ENCODE measurements at places on chromosomes 5 and 9.
A peak's percentile ranks its signal among the peaks of the same experiment; 100 is the strongest.

DNA sequence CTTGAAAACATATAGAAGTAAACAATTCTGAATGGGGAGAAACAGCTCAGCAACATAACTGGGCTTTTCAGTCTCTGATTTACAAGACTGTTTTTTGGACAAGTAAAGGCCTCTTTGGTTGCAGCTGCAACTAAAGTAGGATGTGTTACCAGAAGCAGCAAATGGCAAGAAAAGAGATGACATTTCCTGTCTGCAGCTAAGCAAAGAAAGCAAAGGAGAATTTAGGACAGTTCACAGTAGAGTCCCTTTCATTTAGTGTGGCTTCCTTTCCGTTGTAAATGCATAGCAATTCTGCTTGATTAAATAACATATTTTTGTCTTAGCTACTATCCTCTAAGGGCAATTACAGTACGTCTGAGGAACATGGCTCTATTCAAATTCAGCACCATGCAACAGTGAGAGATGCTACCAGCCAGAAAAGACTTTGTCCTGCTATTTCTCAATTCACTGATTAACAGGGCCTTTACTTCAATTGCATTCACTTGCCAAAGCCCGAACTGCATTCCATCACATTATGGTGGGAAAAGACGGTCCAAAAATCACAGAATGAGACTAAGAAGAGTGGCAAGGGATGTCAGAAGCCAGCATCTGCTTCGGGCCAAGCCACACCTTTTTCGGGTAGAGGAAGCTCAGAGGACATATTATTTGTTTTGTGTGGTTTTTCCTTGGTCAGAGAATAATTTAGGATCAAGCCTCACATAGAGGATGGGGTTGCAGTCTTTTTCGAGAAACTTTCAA lies 107.7 kb downstream of the SEMA6A start:
- no peak for DNase-seq

DNA sequence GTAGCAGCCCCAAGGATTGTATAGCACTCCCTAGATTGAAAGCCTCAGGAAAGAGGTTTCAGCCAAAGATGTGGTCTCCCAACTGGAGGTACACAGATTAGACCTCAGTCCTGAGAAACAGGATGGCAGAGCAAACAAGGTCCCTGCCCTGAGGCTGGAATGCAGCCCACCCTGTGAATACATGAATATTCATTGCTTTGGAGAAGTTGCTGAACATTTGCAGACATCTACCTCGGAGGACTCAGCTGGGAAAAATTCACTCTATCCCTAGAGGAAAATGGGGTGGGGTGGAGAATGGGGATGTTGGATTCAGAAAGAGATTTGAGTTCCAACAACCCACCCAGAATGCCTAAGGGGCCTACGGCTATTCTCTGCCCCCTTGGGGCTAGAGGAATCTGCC lies 129.4 kb downstream of the SLIT3 start:
- no peak for DNase-seq

DNA sequence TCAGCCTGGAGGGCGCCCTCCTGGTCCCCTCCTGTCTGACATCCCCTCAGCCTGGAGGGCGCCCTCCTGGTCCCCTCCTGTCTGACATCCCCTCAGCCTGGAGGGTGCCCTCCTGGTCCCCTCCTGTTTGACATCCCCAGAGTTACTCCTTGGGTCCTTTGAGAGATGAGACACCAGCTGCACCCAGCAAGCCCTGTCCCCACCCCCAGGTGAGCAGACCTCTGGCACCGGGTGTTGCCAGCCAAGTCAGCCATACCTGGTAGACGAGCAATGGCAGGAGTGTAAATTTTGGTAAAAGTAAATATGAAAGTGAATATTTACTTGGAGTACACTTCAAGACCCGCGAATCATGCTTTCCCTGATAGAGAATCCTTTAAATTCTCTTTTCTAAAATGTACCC lies 25.4 kb downstream of the EXOC3 start:
- no peak for DNase-seq

DNA sequence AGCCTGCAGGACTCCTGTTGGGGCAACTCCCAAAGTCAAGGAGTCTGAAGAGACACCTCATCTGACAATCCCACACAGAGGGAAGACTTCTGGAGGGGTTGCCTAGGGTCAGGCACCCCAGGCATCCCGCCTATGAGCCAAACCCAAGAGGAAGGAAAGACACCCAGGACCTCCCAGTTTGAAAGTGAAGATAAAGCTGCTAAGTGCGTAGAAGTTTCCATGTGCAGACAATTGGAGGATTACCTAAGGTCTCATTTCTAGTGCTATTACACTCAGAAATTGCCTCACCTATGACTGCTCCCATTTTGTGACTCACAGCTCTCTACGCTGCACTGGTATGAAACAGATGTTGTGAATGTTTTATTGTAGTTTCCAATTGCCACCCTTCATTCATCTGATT lies 322.9 kb downstream of the SLIT3 start:
- DNase-seq = no peak

DNA sequence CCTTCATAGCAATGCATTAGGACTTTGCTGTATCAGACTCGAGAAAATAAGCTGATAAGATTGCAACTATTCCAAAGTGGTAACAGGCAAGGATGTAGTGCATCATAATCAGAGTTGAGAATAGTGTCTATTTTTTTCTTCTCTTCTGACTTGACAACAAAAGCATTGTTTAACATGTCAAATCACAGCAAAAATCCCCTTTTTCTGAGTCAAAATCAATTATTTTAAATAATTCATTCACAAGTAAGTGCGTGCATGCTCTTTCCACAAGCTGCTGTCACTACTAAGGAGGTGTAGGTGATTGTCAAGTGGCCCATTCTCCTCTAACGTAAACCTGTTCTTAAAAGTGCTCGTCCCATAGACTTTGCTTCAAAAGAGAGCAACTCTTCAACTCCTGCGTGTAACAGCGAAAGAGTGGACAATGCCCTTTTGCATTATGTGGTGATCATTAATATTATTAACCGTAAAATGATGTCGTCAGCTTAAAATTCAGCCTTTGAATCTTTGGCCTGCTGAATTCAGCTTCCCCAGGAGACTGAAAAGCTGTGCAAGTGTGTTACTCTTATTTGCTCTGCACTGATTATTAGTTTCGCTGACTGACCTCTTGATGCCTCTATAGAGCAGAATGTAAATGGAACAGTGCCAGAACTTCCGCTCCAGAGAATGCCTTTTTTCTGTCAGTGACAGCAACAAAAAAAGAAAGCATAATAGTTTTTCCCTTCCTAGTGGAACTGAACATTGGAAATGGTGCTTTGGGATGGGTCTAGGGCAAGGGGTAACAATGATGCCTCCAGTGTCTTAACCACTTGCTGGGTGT lies 680.8 kb upstream of the SEMA6A start:
- DNase-seq = no peak

DNA sequence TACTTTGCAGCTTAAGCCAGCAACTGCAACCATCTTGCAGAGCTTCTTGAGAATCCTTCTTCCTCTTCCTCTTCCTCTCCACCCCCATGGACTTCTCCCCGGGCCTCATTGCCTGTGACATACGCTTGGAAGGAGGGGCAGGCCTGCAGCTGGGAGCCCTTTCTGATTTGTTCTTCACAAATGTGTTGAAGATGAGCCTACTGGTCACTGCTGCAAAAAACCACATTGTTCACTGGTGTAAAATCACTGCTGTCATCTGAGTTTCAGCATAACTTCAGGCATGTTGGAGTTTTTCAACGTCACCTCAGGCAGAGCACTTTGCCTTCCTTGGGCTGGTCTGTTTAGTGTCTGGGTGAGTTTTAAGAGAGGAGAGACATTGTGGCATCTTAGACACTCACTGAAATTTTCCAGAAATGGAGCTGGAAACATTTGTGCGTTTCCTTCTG lies 7.9 kb downstream of the TJP2 start:
- DNase-seq = no peak

DNA sequence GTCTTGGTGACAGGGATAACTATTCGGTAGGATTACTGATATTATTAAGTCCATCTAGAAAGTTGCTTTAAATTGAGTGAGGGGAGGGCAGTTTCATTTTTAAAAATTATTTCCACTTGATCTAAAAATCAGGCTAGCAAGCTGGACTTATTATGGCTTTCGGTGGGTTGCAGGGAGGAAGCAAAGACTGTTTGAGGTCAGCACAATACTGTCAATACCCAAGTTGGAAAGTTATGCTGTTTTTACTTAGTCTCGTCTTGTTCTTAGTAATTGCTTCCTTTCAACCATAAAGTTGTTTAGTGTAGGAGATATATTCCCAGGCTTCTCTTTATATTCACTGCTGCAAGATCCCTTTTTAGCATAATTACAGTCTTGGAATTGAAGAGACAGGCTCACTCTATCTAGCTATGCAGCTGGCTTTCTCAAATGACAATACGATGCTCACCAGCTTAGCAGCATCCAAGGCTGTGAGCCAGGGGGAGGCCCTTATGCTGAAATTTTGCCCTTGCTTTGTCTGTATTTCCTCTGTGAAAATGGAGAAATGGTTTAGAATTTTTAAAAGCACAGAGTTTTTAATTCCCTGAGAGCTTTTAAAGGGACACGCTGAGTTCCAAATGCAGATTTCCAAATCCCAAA lies 68.2 kb upstream of the APC start:
- no peak for DNase-seq

DNA sequence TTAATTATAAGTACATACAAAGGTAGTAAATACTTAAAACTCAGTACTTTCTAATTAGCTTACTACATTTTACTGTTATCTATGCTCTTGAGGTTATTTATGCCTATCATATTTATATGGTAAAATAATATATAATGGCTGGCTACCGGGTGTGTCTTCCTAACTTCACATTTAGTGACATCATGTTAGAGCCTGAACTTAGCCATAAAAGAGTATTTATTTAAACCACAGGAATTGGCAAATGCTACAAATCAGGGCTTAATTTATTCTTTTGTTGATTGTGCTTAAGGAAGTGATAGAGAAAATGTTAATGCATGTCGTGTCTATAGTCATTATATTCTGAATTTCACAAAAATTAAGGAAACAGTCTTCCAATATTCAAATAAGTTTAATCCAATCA lies 73.1 kb downstream of the NDUFAF2 start:
- DNase-seq = no peak

DNA sequence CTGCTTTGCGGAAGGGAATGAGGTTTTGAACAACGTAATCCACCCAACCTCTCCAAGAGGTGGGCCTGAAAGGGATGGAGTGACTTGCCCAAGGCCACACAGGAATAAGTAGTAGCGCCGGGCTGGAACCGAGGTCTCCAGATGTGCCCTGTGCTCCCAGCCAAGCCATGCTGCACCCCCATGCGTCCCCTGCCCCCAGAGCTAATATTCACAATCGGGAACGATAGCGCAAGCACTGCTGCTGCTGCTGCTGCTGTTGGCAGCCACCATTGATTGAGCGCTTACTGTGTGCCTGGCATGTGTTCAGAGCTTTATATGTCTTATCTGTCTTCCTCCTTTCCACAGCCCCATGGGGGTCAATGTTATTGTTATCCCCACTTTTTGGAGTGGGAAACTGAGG lies 43.9 kb downstream of the AMBP start:
- DNase-seq = no peak

DNA sequence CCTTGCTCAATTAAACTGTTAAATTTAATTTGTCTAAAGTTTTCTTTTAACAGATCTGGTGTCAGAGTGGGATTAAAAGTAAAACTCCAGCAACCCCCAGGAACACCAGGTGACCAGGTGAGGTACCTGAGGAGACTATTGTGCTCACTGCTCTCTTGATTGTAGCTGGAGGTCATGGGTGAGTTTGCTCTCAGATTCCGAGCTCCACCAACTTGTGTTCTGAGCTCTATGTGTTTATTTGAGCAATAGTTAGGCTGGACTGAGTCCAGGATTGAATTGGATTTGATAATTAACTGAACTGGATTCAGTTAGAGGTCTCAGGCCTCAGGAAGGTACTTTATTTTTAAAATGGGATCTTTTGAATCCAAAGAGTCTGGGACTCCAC lies 17.9 kb upstream of the SCGB3A2 start:
- no peak for DNase-seq

GRCh38 chr9:22119522-22120158 lies 110.5 kb upstream of the CDKN2B start:
- no peak for DNase-seq

DNA sequence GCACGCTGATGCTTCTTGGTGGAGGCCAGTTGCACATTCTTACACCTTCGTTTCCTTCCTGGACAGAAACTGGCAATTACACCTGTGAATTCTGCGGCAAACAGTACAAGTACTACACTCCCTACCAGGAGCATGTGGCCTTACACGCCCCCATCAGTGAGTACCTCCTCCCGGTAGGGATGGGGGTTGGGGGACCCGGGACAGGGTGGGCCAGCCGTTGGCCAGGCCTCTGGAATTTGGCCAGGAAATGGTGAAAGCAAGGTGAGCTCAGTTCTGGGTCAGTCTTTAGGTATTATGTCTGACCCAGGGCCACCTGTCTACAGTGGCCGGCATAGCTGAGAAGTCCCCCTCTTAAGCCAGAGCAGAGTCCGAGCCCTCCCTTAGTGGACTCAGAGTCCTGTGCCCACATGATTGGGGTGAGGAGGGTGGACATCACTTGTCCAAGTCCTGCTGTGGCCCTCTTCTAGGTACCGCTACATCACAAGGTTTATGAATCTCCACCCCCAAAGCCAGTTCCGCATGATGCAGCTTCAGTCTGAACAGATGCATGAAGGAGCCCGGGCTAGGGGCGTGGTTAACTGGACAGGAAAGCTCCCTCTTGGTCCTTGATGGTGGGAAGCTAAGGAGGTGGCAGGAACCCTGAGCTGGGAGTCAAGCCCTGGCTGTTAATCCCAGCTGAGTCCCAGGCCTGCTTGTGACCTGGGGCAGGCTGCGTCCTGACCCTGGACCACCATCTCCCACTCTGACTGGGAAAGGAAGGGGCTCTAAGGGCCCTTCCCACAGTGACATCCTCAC lies 61.3 kb downstream of the AMBP start:
- no peak for DNase-seq

DNA sequence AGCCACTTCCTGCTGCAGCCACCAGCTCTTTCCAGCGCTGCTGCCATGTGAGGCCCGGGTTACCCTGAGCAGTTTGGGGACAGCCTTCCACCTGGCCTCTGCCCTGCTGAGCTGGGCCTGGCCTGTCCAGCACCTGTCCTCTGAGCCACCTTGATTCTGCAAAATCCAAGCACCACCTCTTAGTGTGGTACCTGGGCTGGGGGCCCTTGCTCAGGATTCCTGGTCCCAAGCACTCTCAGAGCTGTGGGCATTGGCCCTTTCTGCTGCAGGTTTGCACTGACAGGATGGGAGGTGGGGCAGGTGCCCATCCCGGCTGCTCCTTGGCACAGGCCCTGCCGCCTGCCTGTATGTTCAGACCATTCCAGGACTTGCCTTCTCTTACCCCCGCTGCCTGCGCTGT lies 309.2 kb upstream of the IRX4 start:
- DNase-seq = no peak

GRCh38 chr5:40834391-40834848 lies 602 bp downstream of the RPL37 start:
- no peak for DNase-seq

- DNase-seq = no peak
These were observed 197.7 kb upstream of the CDKN2B start for GRCh38 chr9:22206833-22207232.

- peak; percentile 53 for DNase-seq
These were observed 34.9 kb downstream of the CFAP90 start for GRCh38 chr5:7815892-7816534.

- DNase-seq = no peak
These were observed 910 bp downstream of the TRIM14 start for GRCh38 chr9:98117984-98118639.
